ENCODE measurements at places on chromosomes 7 and 10.
A peak's percentile ranks its signal among the peaks of the same experiment; 100 is the strongest.

GRCh38 chr10:63605197-63605967 lies 84.2 kb downstream of the REEP3 start:
- DNase-seq, result no peak

DNA sequence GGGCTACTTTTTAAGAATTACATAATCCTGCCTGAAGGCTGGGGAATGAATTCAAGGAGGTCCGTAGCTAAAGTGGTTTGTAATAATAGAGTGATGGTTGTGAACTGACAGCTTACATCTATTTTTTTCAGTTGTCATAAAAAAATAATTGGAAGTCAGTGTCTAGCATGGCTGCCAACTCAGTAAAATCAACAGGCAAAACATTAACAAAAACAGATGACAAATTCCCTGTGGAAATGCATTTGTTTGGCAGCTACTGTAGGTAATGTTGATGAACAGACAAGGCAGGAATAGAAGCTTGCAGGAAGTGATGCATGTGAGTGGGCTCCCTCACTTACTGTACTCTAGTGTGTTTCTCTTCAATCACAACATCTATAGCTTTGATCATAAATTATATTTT lies 766.0 kb upstream of the POT1 start:
- DNase-seq, result no peak

DNA sequence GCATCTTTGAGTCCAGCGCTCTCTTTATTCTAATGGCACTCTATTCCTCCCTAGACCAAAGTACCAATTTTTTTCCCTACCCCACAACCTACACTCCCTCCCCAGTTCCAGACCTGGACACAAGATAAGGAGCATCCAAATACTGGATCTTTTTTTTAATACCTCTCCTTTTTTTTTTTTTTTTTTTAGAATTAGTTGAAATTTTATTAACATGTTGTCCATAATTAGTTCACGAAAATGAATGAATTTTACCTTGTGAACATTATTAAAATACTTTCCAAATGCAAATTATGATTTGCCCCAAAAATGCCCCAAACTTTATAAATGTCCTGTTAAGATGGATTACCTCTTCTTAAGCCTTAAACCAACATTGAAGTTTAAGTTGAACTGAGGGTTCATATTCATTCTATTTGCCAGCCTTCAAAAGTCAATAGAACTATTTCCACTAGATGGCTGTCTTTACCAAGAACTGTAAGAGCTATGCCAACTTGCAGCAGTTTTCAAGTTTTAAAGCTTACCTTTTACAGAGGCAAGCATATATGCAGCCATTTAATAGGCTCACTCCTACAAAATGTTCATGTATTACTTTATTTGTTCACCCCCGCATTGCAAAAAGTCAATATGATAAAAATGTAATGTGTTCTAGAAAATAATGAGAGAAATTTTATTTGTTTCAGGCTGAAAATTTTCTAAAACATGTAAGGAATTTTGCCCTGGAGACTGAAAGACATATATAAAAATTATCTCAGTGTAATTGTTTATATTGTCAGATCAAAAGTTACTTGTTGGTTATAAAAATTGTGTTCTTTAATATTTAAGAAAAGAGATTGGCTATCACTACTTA lies 39.7 kb upstream of the TNKS2 start:
- DNase-seq, result no peak

GRCh38 chr10:72449941-72450441 lies 95.3 kb upstream of the DNAJB12 start:
- no peak for DNase-seq

DNA sequence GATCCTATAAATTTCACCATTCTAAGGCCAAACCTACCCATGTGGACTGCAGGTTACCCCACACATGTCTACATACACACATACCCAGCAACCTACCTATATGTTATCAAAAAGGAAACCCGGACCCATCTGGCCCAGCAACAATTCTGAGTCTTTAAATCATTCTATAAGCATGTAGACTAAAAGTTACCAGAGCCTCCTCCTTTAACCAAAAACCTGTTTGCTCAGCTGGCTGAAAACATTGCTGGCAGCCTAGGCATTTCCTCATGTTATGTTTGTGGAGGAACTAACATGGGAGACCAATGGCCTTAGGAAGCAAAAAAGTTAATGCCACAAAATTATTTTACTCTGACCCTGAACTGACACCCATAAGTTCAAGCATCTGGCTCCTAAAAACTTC lies 5.3 kb upstream of the ADCK2 start:
- DNase-seq, result no peak

- no peak for DNase-seq
Measured at GRCh38 chr7:115559877-115560276, 470.7 kb downstream of the TFEC start.

- DNase-seq, result no peak
Measured at GRCh38 chr10:70970830-70971229, 82.5 kb upstream of the PCBD1 start.

- DNase-seq, result no peak
Measured at GRCh38 chr7:44508328-44509030, 18.0 kb upstream of the NUDCD3 start.

GRCh38 chr10:60135020-60135419 lies 228.7 kb upstream of the CCDC6 start:
- no peak for DNase-seq

GRCh38 chr7:2299131-2299829 lies 15.0 kb downstream of the SNX8 start:
- no peak for DNase-seq

DNA sequence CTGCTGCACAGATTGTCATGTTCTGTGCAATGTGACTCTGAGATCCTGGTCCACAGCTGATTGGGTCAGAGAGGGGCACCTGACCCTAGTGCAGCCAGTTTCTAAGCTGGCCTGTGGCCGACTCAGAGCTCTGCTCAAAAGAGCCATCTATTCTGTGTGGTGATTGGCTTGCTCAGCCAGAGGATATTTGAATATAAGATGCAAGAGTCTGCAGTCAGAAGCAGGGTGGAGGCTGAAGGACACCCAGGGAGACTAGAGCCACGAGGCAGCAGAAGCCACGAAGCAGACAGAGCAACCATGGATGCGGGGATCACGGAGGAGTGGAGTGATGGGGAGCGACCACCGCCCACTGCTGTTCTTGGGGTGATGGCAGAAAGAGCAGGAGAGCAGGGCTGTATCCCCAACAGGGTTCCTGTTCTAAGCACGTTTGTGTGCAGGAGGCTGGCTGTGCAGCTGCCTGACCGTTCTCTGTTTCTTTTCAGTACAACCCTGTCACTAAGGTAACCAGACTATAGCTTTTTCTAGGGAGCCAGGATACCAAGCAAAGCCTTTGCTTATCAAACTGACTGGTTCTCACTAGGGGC lies 19.5 kb upstream of the RHEB start:
- no peak for DNase-seq

- DNase-seq, result no peak
Measured at GRCh38 chr7:154794147-154794780, 208.7 kb downstream of the PAXIP1 start.

DNA sequence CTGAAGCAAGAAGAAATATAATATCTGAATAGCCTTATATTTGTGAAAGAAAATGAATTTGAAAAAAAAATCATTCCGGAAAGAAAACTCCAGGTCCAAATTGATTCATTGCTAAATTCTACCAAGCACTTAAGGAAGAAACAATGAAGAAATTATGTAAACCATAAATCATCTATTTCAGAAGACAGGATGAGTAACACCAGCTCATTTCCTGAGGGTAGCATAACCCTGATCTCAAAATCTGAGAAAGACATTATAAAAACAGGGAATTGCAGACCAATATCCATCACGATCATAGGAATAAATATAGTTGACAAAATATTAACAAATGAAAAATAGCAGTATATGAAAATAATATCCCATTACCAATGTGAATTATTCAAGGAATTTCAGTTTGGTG lies 70.1 kb upstream of the RAB18 start:
- no peak for DNase-seq

DNA sequence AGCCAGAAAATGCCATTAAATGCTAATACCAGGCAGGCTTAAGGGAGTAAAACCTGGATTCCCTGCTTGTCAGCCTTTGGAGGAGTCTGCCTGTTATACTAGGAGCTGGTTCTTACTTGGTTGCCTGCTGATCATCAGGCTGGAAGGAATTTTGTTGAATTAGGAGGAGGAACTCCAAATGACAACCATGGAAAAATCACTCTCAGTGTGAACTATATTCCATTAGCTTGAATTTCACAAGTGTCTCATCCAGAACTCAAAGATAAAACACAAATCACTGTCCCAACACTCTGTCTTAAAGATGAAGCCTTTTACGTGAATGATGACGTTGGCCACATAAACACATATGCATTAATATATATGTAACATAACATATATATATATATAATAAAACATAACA lies 238.9 kb upstream of the PLXDC2 start:
- DNase-seq, result no peak

DNA sequence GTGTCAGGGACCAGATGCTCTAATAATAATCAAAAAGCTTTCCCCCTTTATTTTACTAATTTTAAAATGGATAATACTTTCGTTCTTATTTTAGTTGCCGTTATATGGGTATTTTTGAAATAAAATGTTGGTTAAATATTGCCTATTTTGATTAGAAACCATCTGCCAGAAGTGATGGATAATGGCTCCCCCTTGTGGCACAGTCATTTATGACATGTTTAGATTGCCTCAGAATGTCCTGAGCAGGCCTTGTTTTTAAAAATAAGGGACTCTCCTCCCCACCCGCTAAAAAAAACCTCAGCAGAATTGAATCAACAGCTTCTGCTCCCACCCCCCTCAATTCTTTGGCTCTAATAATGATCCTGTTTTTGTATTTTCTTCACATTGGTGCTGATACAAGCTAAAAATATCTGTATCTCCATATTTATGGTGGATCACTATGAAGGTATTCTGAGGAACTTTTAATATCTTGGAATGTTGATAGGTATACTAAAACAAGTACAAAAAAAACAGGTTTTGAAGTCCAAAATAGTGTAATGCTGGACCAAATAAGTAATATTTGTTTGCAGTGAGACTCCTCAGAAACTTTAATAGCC lies 38.8 kb downstream of the TMEM60 start:
- peak; percentile 36 for DNase-seq

DNA sequence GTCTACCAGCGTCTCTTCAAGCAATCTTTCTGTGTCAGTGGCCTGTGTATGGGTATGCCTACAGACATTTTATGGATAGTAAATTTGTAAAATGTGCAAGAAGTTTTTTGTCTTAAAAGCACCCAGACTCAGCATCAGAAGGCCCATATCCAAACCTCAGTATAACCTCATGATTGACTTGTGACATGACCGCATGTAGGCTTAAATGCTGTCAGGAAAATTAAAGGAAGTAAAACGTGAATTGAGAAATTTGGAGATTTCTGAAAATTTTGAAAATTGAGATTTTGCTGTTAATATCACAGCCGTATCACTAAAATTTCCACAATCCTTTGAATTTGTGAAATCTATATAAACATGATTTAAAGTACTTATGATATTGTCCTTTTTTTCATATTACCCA lies 410.2 kb downstream of the AUTS2 start:
- no peak for DNase-seq

DNA sequence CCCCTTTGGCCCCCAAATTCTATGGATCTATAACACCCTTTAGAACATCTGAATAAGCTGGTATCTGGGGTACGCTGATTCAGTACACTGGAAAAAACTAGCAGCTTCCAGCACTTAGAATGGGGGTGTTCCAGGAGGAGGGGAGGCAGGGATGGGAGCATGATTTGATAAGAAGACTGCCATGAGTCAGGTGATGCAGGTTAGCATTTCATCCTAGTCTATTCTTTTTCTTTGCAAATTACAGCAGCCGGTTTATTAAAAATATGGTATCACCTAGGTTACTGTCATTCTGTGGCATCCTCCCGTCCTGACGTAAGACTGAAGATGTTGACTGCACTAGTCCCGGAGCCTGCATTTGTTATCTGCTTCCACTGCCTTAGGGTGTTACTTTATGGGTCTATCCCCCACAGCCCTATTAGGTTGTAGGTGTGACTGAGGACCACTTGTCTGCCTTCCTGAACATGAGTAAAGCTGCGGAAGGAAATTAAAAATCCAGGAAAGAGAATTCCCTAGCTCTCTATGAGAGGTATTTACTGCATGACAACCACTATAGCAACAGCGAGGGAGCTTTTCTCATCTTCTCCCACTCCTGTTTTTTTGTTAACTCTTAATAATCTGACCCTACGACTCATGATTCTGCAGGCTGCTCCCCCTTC lies 1.9 kb downstream of the HTR5A start:
- no peak for DNase-seq

DNA sequence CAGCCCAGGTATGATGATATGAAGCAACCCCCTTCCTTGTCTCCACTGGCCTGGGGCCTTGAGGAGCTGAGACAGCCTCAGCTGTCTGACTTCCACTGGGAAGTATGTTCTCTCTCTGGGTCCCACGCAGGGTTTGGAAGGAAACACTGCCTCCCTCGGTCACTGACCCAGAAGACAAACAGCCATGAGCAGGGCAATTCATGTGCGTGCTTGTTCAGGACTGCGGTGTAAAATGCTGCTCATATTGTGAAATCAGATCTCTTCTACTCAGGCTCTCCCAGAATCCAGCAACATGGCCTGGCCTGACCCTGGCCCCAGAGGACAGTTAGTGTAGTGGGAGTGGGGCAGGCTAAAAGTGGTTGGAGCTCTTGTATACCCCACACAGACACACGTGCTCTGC lies 2.8 kb downstream of the CLCN1 start:
- no peak for DNase-seq

GRCh38 chr7:94333810-94334209 lies 60.9 kb upstream of the COL1A2 start:
- DNase-seq, result no peak

DNA sequence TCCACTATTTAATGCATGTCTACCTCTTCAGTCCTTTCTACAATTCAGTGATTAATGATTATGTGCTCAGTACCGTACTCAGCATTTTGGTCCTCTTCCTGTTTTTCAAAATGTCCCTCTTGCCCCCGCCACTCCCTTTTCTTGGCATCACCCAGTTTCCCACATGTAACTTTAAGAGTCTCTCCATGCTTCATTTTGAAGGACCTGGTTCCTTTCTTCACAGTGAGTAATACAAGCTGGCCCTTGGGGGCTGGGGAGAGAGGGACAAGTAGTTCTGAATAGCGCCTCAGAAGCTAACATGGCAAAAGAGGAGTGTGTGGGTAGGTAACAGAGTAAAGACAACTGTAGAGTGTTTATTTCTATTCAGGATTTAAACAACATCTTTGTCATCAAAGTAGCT lies 34.6 kb upstream of the SLIT1 start:
- DNase-seq, result no peak

- no peak for DNase-seq
Measured at GRCh38 chr7:155223503-155223902, 74.2 kb upstream of the INSIG1 start.
